Left cardiac atrium (tissue), 4 donors: ENCODE measurements at places on chromosomes 13 and 19. TPM values are rescaled to one million over a fixed set of nuclear protein-coding genes. Genes with fewer than 3 reads are reported as not detected.

ZNF555 gene
- total RNA-seq, result 6.7 TPM

KANK3 gene
- 19.6 TPM for total RNA-seq

GRCh38 chr13:36475468-36475867 is 43.2 kb downstream of the CCNA1 start:
- DNase-seq, result no peak

GRCh38 chr13:109215377-109215776 is 571.0 kb downstream of the IRS2 start:
- DNase-seq, result no peak

DNA sequence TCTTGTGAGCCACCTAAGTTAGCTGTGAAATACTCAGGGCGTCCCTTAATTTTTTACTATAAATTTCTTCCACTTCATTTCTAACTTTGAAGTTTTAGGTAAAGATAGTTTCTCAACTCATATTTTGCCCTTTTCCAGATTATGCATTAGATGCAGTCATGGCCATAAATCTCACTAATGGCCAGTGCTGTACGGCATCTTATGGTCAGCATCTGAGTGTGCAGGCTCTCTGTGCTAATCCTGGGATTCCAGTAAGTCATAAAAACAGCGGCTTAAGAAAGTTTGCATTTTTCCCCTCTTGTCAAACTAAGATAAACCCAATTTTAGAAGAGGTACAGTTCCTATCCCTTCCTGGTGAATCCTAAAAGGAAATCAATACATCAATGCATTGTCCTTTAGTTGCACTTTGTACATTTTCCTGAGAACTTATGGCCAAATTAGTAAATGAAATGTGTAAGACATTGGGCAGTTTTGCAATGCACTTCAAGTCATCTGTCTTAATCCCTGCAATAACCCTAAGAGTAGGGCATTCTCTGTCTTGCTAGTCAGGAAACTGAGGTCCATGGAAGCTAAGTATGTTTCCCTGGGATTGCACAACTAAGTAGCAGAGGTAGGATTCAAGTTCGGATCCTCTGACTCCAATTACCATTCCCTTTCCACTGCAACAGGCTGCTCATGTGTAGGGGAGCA is 146.2 kb downstream of the DCT start:
- no peak for DNase-seq

- DNase-seq, result peak; percentile 72
Observed at GRCh38 chr19:41219924-41220567, 1.0 kb downstream of the AXL start.
